ENCODE measurements at places on chromosomes 6 and 20.

DNA sequence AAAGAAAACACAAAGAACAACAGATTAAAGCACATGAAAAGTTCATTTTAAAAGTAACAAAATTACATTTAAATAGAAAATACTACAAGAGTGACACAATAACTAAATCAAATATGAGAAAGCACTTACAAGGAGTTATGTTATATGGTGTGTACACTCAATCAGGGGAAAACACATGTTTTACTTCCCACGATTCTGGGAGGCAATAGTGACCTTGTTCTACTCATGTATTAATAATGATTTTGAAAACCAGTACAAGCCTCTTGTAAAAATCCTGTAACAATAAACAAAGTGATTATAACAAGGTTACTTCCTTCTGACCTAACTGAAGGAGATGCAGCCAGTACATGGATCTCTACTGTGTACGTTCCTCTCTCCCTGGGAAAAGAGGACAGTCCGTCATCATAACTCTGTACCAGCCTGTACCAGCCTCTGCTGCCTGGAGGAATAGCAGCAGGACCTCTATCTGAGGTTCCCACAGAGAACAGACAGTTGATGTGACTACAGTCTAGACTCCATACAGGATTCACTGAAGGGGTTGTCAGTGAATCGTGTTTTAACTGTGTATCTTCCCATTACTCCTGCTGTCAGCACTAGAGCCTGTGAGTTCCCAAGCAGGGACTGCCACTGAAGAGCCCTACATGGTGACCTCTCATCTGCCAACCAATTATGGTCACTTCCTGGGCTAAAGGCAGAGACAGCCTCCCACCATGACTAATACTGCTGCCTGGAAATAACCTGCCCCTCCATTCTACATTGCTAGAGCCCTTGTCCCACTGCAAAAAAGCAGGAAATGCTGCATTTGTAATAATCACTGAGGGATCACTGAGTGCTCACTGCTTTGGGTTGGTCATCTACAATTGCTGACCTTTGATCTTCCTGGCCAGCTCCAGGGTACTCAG, 149.7 kb downstream of the KIF16B start:
- DNase-seq = no peak

- DNase-seq = no peak
These were observed 2.9 kb upstream of the BMP2 start for GRCh38 chr20:6764619-6765018.

GRCh38 chr6:105196076-105196475, 16.3 kb upstream of the POPDC3 start:
- DNase-seq = no peak

- DNase-seq = no peak
These were observed 14.7 kb upstream of the PYGB start for GRCh38 chr20:25233016-25233772.
